ENCODE measurements at places on chromosomes 1 and 21.
A peak's percentile ranks its signal among the peaks of the same experiment; 100 is the strongest.

DNA sequence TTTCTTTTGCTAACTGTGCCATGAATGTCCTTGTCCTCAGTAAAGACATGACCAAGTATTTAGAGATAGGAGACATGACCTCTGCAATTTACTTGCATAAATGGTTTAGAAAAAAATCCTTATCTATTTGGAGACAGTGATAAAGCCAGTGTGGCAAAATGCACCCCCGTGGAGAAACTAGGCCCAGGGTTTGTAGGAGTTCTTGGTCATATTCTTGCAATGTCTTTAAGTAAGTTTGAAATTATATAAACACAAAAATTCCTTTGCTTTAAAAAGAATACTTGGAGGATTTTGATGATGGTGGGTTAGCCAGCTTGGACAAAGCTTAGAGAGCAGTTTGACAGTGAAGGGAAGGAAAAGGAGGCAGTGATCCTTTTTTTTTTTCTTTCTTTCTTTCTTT is 101.9 kb upstream of the SLC45A1 start:
- no peak for DNase-seq

- no peak for DNase-seq
Observed at GRCh38 chr1:54543729-54544496, 4.1 kb upstream of the ACOT11 start.

DNA sequence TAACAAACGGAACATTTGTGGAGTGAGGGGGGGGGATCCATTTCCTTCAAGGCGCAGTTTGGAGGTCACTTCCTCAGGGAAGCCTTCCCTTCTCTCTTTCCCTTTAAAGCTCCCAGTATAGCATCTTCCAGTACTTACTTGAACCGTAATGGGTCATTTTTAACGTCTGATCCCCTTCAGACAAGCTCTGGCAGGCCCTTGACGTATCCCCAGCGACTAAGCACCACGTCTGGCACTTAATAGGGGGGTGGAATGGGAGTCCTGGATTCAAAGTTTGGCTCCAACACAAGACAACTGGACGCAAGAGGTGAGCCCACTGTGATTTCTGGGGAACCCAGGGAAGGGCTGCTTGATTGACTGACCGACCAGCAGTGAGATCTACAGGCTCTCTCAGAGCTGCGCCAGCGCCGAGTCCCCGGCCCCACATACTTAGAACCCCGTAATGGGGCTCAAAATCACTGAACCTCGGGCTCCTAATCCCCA is 441 bp downstream of the YARS1 start:
- DNase-seq, result no peak

DNA sequence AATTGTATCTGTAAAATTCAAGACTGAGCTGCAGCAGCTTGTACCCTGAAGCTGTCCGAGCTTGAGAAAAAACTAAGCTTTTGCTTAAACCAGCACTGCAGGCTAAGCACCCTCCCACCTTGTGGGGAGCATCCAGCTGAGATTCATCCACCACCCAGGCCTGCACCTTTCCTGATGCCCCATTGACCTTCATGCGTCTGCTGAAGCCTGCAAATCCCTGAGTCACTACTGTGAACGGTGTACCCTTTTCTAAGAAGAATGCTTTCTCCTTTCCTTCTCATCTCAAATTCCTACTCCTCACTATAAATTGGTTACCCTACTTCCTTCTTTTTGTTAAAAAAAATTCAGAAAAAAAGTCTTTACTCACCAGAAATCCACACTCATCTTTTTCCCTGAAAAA is 90.9 kb upstream of the RGS18 start:
- DNase-seq, result peak; percentile 52

- DNase-seq, result peak; percentile 83
Observed at GRCh38 chr1:233730809-233731208, 116.9 kb downstream of the KCNK1 start.

DNA sequence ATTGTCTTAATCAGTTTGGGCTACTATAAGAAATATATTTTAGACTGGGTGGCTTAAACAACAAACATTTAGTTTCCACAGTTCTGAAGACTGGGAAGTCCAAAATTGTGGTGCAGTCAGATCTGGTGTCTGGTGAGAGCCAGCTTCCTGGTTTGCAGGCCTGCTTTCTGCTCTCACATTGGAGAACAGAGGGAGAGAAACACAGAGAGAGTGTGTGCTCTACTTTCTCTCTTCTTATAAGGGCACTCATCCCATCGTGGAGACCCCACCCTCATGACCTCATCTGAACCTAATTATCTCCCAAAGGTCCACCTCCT is 4.1 kb downstream of the LEPR start:
- no peak for DNase-seq

DNA sequence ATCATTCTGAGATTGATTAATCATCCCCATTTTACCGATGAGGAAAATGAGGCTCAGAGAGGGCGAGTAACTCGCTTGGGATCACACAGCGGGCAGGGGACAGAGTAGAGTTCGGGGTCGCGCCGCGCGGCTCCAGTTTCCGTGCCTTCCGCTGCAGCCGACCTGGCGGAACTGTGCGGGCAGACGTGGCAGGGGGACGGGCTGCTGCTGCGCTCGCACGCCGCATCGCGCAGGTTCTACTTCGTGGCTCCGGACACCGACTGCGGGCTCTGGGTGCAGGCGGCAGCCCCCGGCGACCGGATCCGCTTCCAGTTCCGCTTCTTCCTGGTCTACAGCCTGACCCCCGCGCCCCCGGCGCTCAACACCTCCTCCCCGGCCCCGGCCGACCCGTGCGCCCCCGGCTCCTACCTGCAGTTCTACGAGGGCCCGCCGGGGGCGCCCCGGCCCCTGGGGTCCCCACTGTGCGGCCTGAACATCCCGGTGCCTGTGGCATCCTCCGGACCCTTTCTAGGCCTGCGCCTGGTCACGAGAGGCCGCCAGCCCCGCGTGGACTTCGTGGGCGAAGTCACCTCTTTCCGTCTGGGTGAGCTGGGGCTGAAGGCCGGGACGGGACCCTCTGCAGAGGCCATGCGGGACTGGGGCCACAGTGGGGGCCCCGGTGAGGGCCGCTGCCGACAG is 2.3 kb downstream of the LDLRAD2 start:
- DNase-seq, result peak; percentile 91

- DNase-seq, result peak; percentile 87
Observed at GRCh38 chr1:165629848-165630628, 996 bp upstream of the MGST3 start.

- DNase-seq, result no peak
Observed at GRCh38 chr1:237471956-237472355, 418.8 kb downstream of the ZP4 start.

GRCh38 chr1:45928486-45929205 is 125.2 kb downstream of the MAST2 start:
- peak; percentile 47 for DNase-seq

DNA sequence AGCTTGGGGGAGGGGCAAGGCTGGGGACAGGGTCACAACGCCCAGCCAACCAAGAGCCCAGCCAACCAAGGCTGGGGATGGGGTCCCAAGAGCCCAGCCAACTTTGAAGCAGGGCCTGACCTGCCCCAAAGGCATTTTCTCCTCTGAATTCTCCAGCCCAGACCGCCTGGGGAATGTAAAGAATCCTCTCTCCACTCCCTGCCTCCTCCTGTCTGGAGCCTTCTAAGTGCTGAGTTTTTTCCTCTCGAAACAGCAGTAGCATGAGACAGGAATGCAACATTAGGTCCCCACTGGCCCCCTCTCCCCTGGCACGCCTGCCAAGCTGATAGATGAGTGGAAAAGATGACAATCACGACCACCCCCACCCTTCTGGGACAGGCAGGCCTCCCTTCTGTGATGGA is 17.0 kb downstream of the C1orf198 start:
- peak; percentile 82 for DNase-seq

DNA sequence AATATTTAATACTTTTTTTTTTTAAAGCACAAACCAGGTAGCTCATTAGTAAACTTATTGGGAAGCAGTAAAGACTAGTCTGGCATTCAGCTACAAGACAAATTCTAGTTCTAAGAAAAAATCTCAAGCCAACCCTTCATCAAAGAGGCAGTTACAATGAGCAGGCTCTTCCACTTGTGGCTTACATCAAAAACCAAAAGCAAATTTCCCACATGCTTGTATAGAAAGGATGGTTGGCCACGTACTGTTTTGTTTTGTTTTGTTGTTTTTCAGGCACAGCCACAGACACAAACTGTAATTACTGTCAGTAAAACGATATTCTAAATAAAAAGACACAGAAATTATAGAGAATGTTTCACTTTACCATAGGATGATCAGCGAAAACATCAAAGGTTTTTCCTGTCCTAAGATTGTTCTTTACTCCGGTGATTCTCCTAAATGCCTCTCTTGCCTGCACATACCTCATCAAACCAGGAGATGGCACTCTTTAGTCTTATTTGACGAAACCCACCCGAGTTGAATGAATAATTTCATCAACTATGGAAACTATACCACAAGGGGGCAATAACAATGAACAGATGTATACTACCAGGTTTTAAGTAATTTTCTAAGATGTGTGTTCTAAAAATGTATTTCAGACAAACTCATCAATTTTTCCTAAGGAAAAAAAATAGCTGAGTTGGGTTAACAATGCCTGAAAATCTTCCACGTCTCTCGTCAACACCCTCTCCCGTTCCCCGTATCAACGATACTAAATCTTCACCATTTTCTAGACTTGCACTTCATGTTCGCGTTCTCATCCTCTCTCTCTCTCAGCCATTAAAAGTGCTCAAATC is 26.9 kb downstream of the RPL5 start:
- DNase-seq, result peak; percentile 75

- no peak for DNase-seq
Observed at GRCh38 chr1:50983219-50983802, 13.3 kb downstream of the CDKN2C start.

DNA sequence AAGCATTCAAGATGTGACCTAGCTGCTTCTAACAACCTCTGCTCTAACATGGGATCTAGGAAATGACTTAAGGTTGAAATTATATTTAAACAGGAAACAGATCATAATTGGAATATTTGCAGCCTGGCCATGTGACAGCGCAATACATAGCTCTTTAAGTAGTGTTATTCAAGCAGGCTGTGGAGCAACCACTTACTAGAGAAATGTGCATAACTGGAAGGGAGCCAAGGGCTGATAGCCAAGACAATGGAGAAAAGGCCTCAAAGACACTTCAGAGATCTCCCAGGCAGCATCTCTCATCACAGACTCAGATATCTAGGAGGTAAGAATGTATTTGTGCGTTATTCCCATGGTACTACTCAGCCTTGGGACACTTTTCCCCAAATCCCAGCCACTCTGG is 823.0 kb upstream of the PRMT6 start:
- no peak for DNase-seq

DNA sequence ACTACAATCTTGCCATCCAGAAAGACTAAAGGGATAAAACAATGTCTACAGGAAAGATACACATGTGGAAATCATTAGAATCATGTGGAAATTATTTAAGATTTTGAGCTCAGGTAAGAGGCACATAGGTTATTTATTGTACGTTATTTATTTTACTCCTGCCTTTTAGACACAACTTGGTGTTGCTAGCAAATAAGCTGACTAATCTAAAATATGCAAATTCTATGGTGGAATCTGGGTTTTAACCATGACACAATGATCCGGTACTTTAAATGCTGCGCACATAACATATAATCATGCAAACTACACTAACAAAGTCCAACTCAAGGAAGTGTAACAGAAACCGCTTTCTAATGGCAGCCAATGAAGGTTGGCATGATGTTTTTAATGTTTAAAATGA is 112.5 kb downstream of the IFI44 start:
- no peak for DNase-seq

DNA sequence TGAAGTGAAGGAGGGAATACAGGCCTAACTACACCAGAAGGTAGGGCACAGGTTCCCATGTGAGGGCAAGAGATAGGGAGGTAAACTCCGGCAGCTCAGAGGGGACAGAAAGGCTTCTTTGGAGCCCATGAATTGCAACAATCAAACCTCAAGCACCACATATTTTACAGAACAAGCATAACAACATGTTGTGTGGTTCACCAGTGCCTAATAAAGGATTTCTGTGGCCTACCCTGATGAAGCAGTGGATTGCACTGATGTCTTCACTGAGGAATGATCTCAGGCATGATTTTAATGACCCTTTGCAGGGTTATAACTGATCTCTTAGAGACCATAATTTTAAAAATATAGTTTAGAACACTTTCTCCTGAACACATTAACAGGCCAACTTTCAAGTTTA is 77.4 kb downstream of the RUNX1 start:
- DNase-seq, result no peak

- DNase-seq, result no peak
Observed at GRCh38 chr1:245730801-245731200, 576.0 kb downstream of the KIF26B start.

- DNase-seq, result no peak
Observed at GRCh38 chr1:7549277-7550161, 221.6 kb upstream of the VAMP3 start.

- DNase-seq, result no peak
Observed at GRCh38 chr1:19650416-19651140, 6.5 kb downstream of the NBL1 start.

DNA sequence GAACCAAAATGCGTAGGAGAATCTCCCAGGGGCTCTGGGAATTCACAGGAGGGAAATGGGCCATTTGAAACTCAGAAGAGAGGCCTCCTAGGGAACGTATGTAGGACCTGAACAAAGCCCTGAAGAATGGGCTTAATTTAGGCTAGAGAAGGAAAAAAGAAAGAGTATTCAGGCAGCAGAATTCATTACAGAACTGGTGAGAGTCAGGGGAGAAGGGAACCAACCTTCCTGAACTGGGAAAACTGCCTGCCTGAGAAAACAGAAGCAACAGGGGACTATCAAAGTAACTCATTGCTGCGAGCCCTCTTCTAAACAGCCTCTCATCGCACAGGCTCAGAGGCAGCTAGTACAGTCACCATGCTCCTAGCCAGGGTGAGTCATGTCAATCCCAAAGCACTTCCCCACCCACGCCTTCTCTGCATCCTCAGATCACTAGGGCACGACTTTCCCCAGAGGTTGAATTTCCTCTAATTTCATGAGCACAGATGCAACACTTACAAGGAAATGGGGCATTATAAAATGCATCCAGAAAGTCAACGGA is 98.1 kb downstream of the ADSS2 start:
- peak; percentile 85 for DNase-seq

DNA sequence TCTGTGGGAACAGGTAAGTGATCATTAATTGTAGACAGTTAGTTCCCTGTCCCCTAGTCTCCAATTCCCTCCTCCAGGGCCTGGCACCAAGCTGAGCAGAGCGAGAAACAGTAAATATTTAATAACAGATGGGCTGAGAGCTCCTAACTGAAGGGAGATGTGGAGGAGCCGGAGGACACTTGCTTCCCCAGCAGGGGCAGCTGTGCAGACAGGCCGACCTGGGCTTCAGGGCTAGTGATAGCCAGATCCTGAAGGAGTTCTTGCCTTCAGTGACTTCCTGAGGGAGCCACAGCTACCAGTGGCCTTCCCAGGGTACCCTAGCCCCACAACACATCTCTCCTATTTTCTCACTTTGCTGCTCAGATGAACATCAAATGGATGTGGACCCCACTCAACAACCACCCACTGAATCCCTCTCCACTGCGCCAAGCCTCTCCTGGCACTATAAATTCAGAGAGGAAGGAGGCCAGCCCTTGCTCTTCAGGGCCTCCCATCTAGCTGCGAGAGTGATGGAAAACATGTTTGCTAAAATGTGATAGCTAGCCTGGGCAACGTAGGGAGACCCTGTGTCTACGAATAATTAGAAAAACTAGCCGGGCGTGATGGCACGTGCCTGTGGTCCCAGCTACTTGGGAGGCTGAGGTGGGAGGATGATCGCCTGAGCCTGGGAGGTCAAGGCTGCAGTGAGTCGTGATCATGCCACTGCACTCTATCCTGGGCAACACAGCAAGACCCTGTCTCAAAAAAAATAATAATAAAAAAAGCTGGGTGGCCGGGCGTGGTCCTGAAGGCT is 26.9 kb upstream of the SYNC start:
- DNase-seq, result no peak

- DNase-seq, result no peak
Observed at GRCh38 chr1:87203904-87204303, 124.8 kb upstream of the LMO4 start.

Measured in endodermal cell (in vitro differentiated cells).